ENCODE measurements at places on chromosomes 3 and 15. TPM values are rescaled to one million over a fixed set of nuclear protein-coding genes. Genes with fewer than 3 reads are reported as not detected.

LRRC2 gene
- total RNA-seq, result 0.23 TPM

GP5 gene
- total RNA-seq, result 0.14 TPM

MKRN3 gene
- total RNA-seq, result not detected

ADAMTS17 gene
- 0.37 TPM for total RNA-seq

C2CD4A gene
- total RNA-seq, result not detected

RNF168 gene
- 18.8 TPM for total RNA-seq

CCR4 gene
- under 0.01 TPM for total RNA-seq

EIF4E3 gene
- total RNA-seq, result 1.2 TPM

ABCF3 gene
- total RNA-seq, result 49.6 TPM

LRTM1 gene
- total RNA-seq, result not detected

SQOR gene
- total RNA-seq, result 44.5 TPM

SPTSSB gene
- not detected for total RNA-seq

ZBBX gene
- total RNA-seq, result 0.32 TPM

OXTR gene
- total RNA-seq, result 31.7 TPM

C15orf62 gene
- total RNA-seq, result 0.05 TPM

GOLGA8G gene
- total RNA-seq, result under 0.01 TPM

REC114 gene
- not detected for total RNA-seq

HRH1 gene
- 28.3 TPM for total RNA-seq

Data from smooth muscle cell of the umbilical artery (primary cell).